ENCODE measurements at places on chromosomes 7 and 10. TPM values are rescaled to one million over a fixed set of nuclear protein-coding genes. Genes with fewer than 3 reads are reported as not detected.

- no peak for DNase-seq
Observed at GRCh38 chr7:17528636-17529035, 230.2 kb downstream of the AHR start.

- no peak for DNase-seq
Observed at GRCh38 chr10:110893559-110894179, 21.9 kb downstream of the PDCD4 start.

DNA sequence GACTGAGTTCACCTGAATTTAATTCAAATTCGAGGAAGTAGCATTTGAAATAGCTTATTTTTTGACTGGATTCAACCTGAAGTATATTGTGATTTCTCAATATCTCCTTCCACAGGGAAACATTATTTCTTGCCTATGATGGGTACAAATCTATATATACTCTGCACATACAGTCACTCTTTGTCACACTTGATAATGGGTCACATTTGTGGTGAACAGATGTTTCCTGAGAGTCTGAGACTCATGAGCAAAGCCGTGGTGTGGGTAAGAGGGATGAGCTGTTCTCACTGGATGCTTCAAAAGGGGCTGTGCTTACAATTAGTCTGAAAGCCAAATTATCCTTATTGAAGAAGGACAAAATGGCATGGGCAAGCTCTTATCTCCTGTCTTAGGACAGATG, 18.0 kb upstream of the TBXAS1 start:
- no peak for DNase-seq

DNA sequence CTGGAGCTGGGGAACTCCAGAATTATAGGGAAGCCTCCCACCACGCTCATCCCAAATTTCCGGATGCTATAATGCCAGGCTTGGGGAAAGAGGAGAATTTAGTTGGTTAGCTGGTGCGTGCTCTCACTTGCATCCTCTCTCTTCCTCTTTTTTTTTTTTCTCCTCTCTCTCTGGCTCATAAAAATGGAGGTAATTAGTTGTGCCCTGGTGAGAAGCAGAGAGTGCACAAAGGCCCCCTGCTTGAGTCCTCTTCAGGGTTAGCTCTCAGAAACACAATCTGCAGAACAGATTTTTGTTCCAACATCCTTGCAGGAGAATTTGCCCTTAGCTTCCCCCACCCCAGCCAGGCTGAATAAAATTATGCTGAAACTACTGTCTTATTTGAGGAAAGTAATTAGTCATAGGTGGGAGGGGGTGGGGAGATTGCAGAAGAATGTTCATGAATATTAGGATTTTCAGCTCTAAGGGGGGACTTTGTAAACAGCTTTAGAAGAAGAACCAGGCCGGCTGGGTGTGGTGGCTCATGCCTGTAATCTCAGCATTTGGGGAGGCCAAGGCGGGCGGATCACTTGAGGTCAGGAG, 7.6 kb downstream of the SERPINE1 start:
- DNase-seq, result no peak

DNA sequence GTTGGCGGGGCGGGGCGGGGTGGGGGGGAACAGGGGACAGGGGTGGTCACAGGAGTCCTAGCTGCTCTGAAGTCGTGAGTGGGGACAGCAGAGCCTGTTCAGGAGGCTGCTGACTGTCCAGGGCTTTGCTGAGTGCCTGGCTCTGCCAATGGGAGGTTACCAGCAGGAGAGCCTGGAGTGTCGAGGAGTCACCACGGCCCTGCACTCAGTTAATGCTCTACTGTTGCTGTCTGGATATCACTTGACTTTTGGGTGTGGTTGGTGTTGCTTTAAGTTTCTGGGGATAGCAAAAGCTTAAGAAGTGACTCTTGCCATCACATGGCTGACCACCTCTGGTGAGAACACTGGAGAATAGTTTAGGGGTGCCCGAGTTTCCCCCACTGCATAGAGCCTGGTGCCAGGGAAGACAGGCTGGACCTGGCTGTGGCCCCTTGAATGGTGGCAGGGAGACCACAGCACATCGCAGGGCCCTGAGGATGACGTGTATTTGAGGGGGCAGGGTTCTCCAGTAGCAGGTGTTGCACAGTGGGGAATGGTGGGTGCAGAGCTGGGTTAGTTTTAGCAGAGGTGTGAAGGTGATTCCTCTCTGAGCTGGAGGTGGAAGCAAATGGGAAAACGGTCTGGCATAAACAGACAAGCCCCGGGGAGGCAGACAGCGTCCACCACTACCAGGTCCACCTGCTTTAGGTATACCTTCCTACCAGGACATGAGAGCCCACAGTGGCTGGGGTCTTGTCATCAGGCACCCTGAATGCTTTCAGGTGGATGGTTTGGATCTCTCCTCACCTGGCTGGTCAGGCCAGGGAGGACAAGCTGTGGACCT, 54.2 kb upstream of the CAMK2B start:
- no peak for DNase-seq

GRCh38 chr10:80421050-80421706, 12.8 kb downstream of the PRXL2A start:
- no peak for DNase-seq

The SLIT1 gene
- total RNA-seq, result not detected

The LIPK gene
- 3.3 TPM for total RNA-seq

The HECW1 gene
- 0.19 TPM for total RNA-seq
